Stomach (tissue), 19 donors: ENCODE measurements at places on chromosomes 11 and 22. TPM values are rescaled to one million over a fixed set of nuclear protein-coding genes. Genes with fewer than 3 reads are reported as not detected.

DNA sequence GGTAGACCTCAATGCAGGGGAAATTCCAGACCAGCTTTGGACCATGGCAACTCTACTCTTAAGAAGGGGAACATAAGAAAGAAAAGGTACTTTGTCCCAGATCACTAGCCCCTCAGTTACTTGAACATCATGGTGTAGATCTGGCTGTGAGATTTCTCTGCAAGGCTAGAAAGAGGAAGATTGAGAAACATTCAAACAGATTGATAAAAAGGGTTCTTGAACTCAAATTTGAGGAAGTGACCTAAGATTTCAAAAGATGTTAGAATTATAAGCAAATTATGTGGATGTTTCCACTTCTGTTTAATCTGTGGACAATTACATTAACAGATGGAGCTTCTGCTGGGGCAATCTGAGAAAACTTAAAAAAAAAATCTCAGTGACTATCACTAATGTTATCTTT lies 21.8 kb upstream of the UPB1 start:
- no peak for DNase-seq

The CEP126 gene
- total RNA-seq = 52.5 TPM

DNA sequence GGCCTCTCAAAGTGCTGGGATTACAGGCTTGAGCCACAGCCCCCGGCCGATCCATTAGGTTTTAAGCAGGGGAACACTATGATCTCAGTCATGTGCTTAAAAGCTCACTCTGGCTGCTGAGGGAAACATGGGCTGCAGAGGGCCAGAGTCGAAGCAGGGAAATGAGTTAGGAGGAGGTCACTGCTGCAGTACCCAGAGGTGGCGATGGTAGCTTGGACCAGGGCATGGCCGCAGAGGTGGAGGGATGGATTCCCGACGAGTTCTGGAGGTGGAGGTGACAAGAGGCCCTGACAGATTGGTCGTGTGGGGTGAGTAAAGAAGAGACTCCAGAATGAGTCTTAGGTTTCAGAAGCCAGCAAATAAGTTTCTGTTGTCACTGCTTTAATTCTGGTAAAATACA lies 54.4 kb upstream of the INCENP start:
- no peak for DNase-seq

GRCh38 chr11:39817241-39817640 lies 1642.2 kb downstream of the LRRC4C start:
- no peak for DNase-seq

DNA sequence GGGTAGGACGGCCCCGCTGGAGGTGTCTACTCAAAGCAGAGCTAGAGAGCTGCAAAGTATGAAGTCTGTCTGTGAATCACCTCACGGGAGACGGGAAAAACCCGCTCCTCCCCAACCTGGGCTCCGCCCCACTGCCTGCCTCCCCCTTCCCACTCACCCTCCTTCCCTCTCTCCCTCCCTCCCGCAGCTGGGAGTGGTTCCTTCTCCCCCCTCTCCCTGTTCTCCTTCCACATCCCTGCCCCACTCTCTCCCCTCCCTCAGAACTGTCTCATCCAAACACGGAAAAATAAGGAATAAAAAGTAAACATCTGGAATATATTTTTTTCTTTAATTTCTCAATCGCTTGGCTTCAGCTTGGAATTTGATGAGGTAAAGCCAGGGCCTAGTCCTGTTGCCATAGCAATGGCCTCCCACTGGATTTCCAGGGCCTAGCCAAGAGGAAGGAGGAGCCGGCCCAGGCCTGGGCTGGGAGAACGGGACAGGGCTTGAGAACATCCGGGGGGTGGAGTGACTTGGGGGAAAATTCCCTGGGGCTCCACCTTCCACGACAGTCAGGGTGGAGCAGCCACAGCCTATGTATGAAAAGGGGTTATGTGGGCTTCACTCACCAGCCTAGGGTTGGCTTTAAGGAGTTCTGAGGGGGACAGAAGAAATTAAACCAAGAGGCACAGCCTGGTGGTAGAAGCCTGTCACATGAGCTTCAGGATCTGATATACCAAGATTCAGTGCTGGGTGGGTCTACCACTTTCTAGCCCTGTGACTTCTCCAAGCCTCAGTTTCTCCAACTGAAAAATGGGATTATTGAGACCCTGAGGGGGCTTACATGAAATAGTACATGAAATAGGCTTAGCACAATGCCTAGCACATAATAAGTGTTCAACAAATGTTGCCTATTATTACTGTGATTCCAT lies 2.2 kb downstream of the TNKS1BP1 start:
- peak; percentile 88 for DNase-seq
